ENCODE measurements at places on chromosomes 7 and 10.

DNA sequence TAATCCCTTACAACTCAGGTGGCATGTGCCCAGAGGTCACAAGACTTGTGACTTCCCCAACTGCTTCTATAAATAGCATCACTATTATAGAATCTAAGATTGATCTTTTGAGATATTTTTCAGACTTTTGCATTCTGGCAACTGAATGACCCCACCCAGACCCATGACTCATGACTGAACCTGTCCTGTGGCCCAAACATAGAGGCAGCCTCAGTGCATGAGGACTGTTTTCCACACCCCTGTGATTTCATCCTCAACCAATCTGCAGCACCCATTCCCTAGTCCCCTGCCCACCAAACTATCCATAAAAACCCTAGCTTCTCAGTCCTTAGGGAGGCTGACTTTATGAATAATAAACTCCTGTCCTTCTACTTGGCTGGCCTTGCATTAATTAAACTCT lies 84.5 kb downstream of the MICU1 start:
- DNase-seq: no peak

DNA sequence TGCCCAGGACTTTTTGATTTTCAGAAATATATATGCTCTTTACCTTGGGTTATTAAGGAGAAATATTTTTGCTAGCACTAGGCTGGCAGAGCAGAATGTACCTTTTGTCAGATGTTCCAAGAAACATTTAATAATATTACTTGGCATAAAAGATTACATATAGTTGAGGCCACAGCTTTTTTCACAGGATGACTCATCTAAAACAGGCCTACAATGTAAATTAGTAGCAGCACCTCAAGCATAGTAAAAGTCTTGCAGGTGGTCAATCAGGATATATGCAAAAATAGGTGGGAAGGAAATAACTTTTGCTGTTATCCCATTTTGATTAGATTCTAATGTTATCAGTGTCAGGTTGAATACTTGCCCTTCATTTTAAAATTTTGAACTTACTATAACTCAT lies 14.9 kb upstream of the ITGB1 start:
- DNase-seq: no peak

DNA sequence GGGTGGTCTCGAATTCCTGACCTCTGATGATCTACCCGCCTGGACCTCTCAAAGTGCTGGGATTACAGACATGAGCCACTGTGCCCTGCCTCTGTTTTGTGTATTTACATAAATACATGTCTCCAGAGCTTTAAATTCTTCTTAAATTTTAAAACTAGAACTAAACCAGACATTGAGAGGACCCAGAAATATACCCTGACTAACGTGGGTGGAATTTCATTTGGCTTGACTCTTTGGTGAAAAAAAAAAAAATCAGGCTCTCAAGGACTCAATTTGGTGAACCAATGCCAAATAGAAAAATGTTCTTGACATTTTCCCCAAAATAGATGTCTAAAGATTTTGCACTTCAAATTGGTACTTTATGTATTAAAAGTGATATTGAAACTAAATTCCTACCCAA lies 16.6 kb upstream of the FAS start:
- DNase-seq: no peak

- DNase-seq: no peak
These were observed 2.6 kb downstream of the ANKRD2 start for GRCh38 chr10:97575127-97575668.

DNA sequence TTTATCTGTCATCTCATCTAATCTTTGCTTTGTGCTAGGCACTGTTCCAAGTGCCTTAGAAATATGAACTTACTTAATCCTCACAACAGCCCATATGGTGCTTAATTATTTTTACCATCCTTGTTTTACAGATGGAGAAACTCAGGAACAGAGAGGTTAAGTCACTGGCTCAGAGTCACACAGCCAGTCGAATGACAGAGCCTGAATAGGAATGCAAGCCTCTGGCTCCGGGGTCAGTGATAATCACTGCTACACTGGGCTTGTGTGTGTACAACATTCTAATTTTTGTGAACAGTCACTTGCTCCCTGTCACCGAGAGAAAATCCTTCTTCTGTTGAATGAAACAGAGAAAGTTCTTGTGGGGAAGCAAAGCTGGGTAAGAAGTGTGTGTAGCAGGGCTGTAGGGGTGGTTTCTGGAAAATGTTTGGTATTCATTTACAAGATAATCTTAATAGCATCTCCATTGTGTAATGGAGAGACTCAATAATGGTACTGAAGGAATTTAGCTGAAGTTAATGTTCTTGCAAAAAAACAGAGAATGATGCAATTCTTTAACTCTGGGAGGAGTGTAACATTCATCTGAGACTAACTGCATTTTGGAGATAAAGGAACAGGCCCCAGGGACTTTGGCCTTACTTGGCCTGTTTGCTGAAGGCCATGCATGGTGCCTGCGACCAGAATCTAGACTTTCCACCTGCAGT lies 290.6 kb downstream of the FRMD4A start:
- DNase-seq: no peak

GRCh38 chr7:155590215-155591018 lies 44.1 kb upstream of the CNPY1 start:
- DNase-seq: peak; percentile 20

- no peak for DNase-seq
These were observed 24.9 kb downstream of the CLRN3 start for GRCh38 chr10:127867805-127868204.

DNA sequence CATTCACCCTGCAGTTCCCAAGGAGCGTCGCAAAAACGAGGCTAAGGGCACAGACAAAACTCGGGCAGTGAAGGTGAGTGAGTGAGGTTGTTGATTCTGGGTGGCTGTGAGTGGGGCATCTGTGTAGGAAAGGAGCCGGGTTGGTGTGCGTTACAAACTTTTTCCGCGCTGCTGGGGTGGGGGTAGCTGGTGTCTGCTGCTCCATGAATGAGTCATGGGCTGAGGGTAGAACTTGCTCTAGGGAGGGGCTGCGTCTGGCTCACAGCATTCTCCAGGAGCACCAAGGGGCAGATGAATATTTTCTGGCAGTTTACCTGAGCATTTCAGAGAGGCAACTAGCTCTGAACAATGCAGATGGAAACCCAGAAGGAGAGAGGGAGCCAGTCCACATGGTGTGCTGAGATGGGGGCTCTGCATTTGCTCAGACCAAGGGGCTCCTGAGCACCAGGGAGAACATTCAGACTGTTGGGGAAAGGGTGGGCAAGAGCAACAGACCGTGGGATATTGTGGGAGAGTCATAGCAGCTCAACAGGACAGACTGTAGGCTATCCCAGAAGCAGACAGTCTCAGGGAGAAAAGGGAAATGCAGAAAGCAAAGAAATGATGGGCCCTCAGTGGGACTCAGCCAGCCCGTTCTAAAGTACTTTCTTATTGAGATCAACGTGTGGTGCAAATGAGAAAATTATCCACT lies 18.8 kb downstream of the NOBOX start:
- DNase-seq: no peak

- DNase-seq: no peak
These were observed 26.5 kb upstream of the ENTPD1 start for GRCh38 chr10:95729323-95730055.

DNA sequence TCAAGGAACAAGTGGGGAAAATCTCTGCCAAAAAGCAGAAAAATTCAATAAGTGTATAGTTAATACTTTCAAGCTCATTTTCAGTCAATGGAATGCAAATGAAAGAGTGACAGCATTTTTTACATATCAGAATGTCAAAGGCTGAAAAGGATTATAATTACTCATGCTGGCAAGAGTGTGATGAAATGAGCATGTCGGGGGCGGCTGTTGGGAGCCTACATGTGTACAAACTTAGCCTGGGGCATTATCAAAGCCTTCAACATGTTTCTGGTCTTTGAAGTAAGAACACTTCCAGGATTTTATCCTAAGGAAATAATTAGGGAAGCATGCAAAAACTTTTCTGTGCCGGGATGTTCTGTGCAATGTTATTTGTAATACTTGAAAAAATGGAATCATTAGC lies 221.7 kb upstream of the LYZL1 start:
- no peak for DNase-seq

GRCh38 chr7:120941856-120942255 lies 8.7 kb upstream of the ING3 start:
- DNase-seq: no peak

GRCh38 chr10:103663236-103663635 lies 169.7 kb downstream of the NEURL1 start:
- DNase-seq: no peak

- no peak for DNase-seq
These were observed 30.1 kb downstream of the KLF6 start for GRCh38 chr10:3754727-3755439.

GRCh38 chr10:79203014-79203644 lies 134.4 kb downstream of the ZMIZ1 start:
- no peak for DNase-seq

GRCh38 chr7:72156671-72157070 lies 255.5 kb downstream of the CALN1 start:
- no peak for DNase-seq

DNA sequence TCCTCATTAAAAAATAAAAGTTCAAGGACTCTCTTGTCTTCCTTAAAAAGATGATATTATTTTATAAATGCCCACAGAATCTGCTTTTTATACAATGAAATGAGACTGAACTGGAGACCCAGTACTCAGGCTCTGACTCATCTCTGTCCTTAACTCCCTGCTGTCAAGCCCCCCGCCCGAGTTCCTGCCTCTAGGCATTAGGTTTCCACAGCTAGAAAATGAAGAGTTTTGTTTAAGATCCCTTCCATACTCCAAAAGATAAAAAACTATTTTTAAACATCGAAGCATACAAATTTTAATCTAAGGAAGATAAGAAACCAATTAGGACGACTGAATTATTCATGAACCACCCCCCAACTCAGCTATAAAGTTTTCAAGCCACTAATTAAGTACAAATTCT lies 97.7 kb upstream of the FEZF1 start:
- no peak for DNase-seq

- DNase-seq: no peak
These were observed 5.3 kb downstream of the CAMK2B start for GRCh38 chr7:44320141-44320540.

- DNase-seq: no peak
These were observed 26.6 kb downstream of the GALNTL5 start for GRCh38 chr7:151982806-151983205.

DNA sequence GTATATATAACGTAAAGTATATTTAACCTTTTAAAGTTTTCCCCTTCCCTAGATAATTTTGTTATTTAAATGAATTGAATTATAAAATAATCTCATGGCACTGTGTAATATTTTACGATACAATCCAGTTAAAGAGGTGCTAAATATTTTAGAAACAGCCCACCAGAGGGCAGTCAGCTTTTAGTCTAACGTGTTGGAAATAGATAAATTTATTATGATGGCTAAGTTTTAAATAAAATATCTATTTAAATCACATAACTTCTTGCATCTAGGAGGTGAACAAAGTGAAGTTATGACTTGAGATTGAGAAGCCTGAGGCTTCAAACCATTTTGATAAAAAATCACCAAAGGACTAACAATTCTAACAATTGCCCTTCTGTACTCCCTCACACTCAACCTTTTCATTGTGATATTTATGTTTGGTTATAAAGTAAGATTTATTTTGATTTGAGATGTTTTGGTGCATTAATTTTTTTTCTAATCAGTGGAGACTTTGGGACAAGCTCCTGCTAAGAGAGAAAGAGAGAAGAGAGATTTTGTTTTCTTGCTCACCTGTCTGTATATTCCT lies 171.5 kb upstream of the SP4 start:
- DNase-seq: no peak

GRCh38 chr10:76297780-76298281 lies 866.4 kb downstream of the LRMDA start:
- DNase-seq: no peak
